Left ventricle myocardium superior (tissue), 1 donor: ENCODE measurements at places on chromosomes 3 and 15. TPM values are rescaled to one million over a fixed set of nuclear protein-coding genes. Genes with fewer than 3 reads are reported as not detected.

The PXYLP1 gene
- 12.3 TPM for total RNA-seq

The MGLL gene
- 94.3 TPM for total RNA-seq

The MYRIP gene
- total RNA-seq = 0.84 TPM

The ANKUB1 gene
- not detected for total RNA-seq

The SEMA3G gene
- 9.1 TPM for total RNA-seq

The NPHP3 gene
- total RNA-seq = 9.2 TPM

DNA sequence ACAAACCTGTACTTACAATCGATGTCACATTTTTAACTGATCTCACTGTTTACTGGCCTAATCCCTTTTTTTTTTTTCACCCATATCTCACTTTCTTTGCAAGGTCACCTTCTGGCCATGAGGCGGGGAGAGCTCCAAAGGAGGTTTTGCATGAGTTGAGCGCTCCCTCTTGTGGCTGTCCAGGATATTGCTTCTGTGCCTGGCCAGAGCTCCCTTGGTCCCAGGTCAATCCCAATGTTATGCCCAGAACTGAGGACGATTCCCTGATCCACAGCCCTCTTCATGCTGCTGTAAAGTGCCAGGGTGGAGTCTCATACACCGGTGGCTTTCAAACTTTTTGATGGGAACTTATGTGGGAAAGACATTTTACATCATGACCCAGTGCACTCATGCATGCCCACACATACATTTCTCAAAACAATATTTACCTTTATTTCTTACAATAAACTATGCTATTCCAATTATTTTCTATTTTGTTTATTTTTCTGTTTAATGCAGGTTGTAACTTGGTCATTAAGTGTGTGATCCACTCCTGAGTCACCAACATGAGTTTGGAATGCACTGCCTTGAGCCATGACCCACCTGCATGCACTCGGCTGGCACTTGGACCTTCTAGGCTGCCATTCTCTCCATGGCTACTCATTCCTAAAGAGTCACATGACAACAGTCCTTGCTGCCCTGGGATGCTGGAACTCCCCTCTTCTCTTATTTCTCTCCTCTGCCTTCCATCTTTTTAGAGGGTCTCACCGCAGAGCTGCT lies 9.6 kb upstream of the SST start:
- DNase-seq = peak; percentile 80

DNA sequence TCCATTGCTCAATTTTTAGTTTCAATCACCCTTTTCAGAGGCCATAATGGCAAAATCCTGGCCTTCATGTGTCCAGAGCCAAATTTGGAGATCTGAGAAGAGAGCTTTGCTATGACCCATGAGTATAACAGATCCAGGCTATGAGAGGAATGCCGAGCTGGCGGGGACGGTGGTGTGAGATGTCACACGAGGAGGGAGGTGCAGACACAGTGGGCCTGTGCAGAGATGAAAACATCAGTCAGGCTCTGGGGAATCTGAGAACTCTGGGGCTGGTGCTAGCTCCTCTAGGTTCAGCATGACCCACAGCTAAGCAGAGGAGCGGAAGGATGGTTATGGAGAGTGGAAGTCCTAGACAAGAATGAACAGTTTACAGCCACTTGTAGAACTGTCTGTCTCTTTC lies 398.3 kb upstream of the ATP10A start:
- peak; percentile 68 for DNase-seq

- no peak for DNase-seq
Observed at GRCh38 chr3:10510086-10510742, 4.8 kb upstream of the ATP2B2 start.

GRCh38 chr3:36909666-36910065 lies 35.2 kb downstream of the TRANK1 start:
- DNase-seq = no peak

- no peak for DNase-seq
Observed at GRCh38 chr3:169699070-169699469, 35.6 kb upstream of the MECOM start.

- no peak for DNase-seq
Observed at GRCh38 chr3:79361748-79362378, 405.9 kb downstream of the ROBO1 start.

GRCh38 chr15:79065706-79066376 lies 24.7 kb downstream of the RASGRF1 start:
- no peak for DNase-seq

GRCh38 chr15:67110958-67111864 lies 45.8 kb downstream of the SMAD3 start:
- no peak for DNase-seq

- DNase-seq = no peak
Observed at GRCh38 chr15:66964111-66964738, 101.2 kb upstream of the SMAD3 start.

- no peak for DNase-seq
Observed at GRCh38 chr3:197404030-197404429, 105.6 kb upstream of the DLG1 start.

DNA sequence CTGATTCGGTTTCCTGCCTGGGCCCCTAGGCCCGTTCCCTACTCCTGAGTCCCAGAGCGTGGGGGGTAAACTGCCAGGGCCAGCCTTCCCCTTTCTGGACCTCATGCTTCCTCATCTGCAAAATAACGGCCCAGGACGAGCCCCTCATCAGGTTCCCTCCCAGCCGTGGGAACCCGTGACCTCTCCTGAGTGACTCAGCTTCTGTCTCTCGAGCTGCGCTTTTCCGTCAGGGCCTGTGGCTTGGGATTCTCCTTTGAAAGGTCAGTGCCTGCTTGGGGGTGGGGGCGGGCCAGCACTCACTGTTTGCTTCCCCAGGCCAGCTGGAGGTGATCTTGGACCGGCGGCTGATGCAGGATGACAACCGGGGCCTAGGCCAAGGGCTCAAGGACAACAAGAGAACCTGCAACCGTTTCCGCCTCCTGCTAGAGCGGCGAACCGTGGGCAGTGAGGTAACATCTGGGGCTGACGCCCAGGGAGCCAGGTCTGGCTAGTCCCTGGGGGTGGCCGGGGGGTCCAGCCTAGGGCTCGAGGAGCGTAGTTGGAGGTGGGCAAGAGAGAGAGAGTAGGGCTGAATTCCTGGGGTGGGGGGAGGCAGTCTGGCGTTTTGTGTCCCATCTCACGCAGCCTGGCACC lies 12.8 kb downstream of the MAN2A2 start:
- DNase-seq = peak; percentile 82

- no peak for DNase-seq
Observed at GRCh38 chr3:116812949-116813348, 103.4 kb downstream of the TUSC7 start.
